ENCODE measurements at places on chromosomes 3 and 15.

DNA sequence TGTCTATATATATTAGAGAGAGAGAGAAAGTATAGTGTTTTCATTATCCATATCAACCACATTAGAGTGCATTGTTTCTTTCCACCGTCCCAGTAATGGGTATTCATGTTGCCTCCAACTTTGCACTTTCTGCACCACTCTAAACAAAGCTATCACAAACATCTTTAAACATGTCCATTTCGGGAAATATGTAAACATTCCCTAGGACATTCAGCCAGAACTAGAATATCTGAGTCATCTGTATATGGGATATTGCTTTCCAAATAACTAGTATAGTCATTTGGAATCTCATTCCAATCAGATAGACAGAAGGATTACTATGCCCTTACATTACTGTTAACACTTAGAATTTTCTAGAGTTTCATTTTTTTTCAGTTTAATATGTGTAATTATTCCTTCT lies 914.9 kb upstream of the EPHA6 start:
- no peak for DNase-seq

DNA sequence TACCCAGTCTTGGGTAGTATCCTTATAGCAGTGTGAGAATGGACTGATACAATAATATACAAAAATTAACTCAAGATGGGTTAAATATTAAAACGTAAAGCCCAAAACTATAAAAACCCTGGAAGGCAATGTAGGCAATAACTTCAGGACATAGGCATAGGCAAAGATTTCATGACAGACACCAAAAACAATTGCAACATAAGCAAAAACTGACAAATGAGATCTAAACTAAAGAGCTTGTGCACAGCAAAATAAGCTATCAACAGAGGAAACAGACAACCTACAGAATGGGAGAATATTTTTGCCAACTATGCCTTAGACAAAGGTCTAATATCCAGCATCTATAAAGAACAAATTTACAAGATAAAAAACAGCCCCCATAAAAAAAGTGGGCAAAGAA lies 204.8 kb upstream of the CCDC54 start:
- no peak for DNase-seq

DNA sequence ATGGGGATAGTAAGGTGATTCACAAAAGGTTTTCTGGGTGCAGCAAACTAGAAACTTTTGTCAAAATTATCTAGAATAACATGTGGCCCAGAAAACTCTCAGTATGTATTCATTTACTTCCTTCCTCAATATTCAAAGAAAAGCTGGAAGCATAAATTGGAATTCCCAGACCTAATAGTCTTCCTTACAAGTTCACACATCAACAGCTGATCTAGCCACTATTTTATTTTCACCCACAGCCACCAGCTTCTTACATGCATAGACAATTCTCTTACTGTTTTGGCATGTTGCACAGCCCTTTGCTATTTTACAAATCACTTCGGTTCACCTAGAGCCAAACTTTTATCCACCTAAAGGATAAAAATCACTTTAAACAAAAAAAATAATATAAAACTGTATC lies 647.8 kb upstream of the CCDC54 start:
- DNase-seq: no peak

DNA sequence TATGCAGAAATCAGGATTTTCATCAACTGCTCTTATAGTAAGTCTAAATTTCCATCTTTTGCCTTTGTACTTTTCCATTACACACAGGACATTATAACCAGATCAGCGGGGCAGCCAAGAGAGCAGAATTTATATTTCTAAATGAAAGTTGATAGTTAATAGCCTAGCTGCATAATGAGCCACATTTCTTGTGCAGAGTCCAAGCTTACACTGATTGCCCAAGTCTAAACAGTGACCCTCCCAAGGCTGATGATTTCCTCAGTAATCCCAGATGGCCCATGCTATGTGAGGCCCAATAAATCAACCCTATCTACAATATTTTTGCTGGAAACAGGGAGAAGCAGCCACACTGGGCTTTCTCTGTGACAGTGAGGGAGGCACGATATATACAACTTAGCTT lies 475.8 kb upstream of the KCNMB2 start:
- DNase-seq: no peak

DNA sequence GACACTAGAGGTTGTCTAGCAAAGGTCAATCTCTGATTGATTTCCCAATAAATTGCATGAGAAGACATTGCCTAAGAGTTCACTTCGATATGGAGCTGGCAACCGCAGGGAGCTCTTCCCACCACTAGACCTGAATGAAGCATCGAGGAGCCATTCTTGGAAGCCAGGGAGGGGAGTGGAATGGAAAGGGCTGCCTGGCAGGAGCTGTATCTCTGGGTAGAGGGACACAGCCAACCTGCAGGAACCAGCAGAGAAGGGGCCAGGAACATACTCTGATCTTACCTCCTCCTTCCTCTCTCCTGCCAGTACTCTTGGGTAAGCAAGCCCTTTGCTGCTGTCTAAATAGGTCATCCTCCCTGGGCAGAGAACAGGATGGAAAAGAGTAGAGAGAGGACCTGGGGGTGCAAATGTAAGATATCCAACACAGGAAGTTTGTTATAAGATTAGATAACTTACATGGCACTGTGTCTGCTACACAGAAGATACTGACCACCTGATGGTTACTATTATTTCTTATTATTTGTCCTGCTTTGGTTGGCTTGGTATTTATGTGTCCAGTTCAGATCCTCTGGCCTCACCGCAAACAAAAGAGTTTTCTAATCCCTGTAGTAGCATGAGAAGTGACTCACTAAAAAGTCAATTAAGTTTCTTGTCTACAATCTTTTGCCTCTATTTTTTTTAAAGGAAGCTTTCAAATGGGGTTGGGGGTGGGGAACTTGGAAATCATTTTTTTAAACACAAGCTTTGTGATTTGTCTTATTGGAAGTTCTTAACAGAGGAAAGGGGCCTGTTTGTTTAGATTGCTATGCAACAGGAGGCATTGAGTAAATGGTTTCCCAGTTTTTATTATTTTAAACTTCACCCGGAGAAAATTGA lies 156.7 kb upstream of the TSC22D2 start:
- no peak for DNase-seq

- DNase-seq: no peak
Observed at GRCh38 chr3:170560717-170561382, 25.0 kb downstream of the SLC7A14 start.

DNA sequence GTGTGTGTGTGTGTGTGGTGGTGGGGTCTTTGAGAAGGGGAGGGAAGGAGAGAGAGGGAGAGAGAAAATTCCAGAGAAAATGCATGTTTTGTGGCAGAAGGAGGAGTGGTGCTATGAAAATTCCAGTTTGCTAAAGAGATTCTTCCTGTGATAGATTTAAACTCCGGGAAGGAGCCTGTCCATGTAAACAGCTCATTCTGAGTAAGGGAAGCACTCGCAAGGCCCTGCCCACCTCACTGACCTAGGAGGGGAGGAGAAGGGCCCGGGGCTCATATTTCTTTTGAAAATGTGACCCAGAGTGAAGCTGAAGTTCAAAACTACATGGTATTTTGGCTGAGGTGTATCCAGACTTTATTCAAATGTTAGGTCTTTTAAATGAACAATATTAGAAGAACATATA lies 41.3 kb downstream of the ADAMTSL3 start:
- no peak for DNase-seq

GRCh38 chr3:177948716-177949425 lies 587.4 kb upstream of the KCNMB2 start:
- no peak for DNase-seq

- no peak for DNase-seq
Observed at GRCh38 chr15:96412045-96412905, 81.8 kb downstream of the NR2F2 start.

Measured in WERI-Rb-1 (cell line).